ENCODE measurements at places on chromosomes 6 and 20.

GRCh38 chr6:36353411-36353915 is 16.8 kb upstream of the BNIP5 start:
- no peak for DNase-seq

- DNase-seq = no peak
Measured at GRCh38 chr6:169215201-169215681, 38.4 kb downstream of the THBS2 start.

DNA sequence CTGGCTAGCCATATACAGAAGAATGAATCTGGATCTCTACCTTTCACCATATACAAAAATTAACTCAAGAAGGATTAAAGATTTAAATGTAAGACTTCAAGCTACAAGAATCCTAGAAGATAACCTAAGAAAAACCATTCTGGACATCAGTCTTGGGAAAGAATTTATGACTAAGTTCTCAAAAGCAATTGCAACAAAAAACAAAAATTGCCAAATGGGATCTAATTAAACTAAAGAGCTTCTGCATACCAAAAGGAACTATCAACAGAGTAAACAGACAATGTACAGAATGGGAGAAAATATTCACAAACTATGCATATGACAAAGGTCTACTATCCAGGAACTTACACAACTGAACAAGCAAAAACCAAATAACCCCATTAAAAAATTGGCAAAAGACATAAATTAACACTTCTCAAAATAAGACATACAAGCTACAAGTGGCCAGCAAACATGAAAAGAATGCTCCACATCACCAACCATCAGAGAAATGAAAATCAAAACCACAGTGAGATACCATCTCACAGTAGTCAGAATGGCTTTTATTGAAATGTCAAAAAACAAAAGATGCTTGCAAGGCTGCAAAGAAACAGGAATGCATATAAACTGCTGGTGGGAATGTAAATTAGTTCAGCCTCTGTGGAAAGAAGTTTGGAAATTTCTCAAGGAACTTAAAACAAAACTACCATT is 66.8 kb upstream of the RSPO3 start:
- no peak for DNase-seq

DNA sequence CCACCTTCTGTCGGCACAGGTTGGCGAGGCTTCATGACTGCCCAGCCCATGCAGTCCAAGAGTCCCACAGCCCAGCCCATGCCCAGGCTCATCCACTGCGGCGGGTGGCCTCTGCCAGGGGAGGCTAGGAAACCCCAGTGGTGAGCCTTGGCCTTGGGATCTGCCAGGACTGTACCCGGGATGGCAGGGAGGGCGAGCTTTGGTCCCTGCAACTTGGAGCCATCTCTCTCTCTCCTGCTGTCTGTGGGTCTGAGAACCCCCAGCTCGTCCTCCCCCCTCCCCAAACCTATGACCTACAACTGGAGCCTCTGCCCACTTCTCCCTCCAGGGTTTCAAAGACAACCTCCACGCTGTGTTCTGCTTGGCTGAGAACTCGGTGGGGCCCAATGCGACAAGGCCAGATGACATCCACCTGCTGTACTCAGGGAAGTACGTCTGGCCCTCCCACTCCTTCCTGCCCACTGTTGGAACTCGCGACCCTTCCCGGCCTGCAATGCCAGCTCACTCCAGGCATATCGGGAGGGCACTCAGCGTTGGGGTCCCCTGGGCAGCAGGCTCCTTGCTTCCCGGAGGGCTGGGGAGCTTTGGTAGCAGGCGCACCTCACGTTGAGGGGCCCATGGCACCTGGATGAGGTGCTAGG is 19.7 kb downstream of the NPEPL1 start:
- DNase-seq = no peak

GRCh38 chr20:33601861-33602260 is 60.3 kb upstream of the C20orf144 start:
- no peak for DNase-seq

DNA sequence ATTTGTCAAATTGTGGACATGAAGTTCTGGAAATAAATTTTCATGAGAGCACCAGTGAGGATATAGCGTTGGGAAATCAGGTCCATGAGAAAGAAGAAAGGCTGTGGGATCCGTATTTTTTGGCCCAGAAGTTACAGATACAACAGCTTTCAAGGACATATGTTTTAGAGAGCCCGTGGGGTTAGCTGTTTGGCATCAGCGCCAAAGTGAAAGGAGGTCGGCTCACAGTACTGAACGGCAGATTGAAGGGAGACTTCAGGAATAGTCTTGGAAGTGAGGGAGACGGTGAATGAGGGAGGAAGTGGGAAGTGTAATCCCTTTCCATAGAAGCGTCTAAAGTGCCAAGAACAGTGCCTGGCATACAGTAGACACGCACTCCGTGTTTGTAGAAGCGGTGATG is 31.8 kb downstream of the ZDHHC14 start:
- no peak for DNase-seq

GRCh38 chr6:30530014-30530413 is 26.3 kb downstream of the GNL1 start:
- DNase-seq = no peak

DNA sequence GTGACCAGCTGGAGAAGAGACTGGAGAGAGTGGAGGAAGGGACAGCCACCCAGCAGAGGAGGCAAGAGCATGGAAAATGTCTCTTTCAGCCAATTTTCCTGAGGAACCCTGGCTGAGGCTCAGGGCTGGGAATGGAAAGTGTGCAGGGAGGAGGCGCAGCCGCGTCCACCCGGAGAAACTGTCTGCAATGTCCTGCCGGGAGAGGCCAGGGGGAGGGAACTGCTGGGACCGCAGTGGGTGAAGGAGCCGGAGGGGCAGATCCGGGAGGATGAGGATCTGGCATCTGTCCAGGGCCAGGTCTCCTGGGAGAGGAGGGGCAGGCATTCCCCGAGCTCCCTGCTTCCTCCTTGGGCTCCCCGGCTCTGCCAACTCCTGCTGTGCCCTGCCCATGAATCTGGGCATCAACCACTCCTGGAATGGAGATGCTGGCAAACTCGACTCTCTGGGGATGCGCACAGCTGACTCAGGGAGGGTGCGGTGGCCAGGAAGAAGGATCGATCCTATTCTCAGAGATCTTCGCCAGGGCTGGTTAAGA is 17.4 kb upstream of the HM13 start:
- no peak for DNase-seq

DNA sequence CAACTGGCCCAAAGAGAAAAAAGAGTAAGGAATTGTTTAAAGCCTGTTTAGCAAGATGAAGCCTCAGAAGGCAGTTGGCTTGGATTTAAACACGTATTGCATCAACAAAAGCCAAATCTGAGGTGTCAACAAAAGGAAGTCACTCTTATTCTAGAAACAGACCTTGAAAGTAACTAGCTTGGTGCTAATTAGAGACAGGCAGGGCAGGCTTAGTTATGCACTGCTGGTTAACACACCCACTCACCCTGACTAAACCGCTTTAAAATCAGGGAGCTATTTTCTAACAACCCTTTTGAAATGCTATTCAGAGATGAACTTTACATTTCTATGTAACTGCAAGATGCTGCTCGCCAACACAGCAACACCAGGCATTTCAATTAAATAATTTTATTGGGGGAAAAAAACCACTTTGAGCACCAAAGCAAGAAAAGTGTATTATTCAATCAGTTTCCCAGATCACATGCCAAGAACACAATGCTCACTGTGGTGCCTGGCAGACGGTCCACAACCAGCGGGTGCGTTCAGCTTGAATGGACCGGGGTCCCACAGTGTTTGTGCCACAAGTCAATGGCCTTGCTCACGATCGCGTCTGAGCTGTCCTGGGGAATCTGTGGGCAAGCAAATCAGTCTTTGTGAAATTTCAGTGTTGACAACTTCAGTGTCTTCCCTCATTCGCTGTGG is 23.6 kb downstream of the TBC1D7 start:
- no peak for DNase-seq

DNA sequence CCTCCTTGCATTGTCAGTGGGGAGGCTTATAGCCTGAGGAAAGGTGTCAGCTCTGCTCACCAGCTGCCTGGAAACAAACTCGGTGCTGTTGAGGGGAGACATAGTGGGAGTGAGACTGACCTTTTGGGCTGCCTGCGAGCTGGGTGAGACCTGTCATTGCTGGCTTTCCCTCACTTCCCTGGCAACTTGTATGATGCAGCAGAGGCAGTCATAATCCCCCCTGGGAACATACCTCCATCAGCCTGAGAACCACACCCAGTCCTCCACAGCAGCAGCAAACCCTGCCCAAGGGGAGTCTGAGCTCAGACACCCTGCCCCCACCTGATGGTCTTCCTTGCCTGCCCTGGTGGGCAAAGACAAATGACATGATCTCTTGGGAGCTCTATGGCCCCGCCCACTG is 521.2 kb upstream of the IMPG1 start:
- DNase-seq = no peak

GRCh38 chr6:14661691-14662090 is 544.1 kb downstream of the CD83 start:
- DNase-seq = no peak

DNA sequence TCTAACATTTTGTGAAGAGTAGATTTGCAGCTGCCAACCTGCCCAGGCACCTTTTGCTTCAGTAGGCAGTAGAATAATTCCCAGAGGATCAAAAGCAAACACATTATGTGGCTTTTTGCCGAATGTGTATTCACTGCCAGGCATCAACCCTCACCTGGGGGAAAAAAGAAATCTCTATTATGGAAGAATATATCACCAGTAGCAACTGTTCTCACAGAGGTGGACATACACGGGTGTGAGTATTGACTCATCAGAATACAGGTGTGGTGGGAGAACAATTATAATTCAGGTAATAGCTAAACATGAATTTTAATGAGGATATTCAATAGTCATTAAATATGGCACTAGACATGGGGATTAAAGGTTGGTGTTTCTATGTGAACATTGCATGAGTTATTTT is 910.7 kb downstream of the TFAP2A start:
- DNase-seq = no peak

- DNase-seq = no peak
Measured at GRCh38 chr6:7166410-7167293, 58.9 kb downstream of the RREB1 start.
